Smooth muscle cell of the pulmonary artery (primary cell): ENCODE measurements at places on chromosomes 7 and 10. TPM values are rescaled to one million over a fixed set of nuclear protein-coding genes. Genes with fewer than 3 reads are reported as not detected.

The TRPV6 gene
- total RNA-seq: not detected in 2 replicates

The NANOS1 gene
- total RNA-seq: 0.99 and 1.5 TPM in 2 replicates

The CCDC7 gene
- 6.0 and 10.9 TPM in 2 replicates for total RNA-seq

The TUBAL3 gene
- total RNA-seq: not detected in 2 replicates

The OR2A12 gene
- not detected in 2 replicates for total RNA-seq

The GPR141 gene
- total RNA-seq: not detected in 2 replicates

The IQUB gene
- 0.63 and 0.85 TPM in 2 replicates for total RNA-seq

The LMOD2 gene
- total RNA-seq: not detected in 2 replicates

The C10orf62 gene
- 0.13 TPM in 1 of 2 replicates, not detected in the other for total RNA-seq

The YAE1 gene
- total RNA-seq: 18.2 and 21.5 TPM in 2 replicates

The FBXL13 gene
- total RNA-seq: 1.4 and 2.0 TPM in 2 replicates

The KCNMA1 gene
- 71.3 and 116 TPM in 2 replicates for total RNA-seq

The NXPH1 gene
- total RNA-seq: not detected in 2 replicates

The ADRA2A gene
- total RNA-seq: 0.20 and 2.0 TPM in 2 replicates

The NPC1L1 gene
- total RNA-seq: 0.07 and 0.13 TPM in 2 replicates

The ITPRID1 gene
- total RNA-seq: not detected in 2 replicates

The GNAI1 gene
- 25.0 and 52.2 TPM in 2 replicates for total RNA-seq

The PRSS37 gene
- not detected in 2 replicates for total RNA-seq

The EPHB4 gene
- total RNA-seq: 50.6 and 74.9 TPM in 2 replicates

The CDC14C gene
- not detected in 2 replicates for total RNA-seq

The CPEB3 gene
- total RNA-seq: 1.1 and 1.3 TPM in 2 replicates

The H2BK1 gene
- not detected in 2 replicates for total RNA-seq

The INHBA gene
- 67.4 and 92.3 TPM in 2 replicates for total RNA-seq

The CALCR gene
- total RNA-seq: not detected in 2 replicates

The TET1 gene
- 1.8 and 5.2 TPM in 2 replicates for total RNA-seq

The SPDYE6 gene
- not detected in 2 replicates for total RNA-seq

The APBB1IP gene
- total RNA-seq: 0.13 and 0.26 TPM in 2 replicates

The ZNF853 gene
- 0.78 and 0.99 TPM in 2 replicates for total RNA-seq

The ELFN1 gene
- total RNA-seq: 0.07 TPM in 1 of 2 replicates, not detected in the other

The BMI1 gene
- total RNA-seq: 52.6 and 72.2 TPM in 2 replicates

The PLCE1 gene
- 1.8 and 2.5 TPM in 2 replicates for total RNA-seq

The ZPBP gene
- not detected in 2 replicates for total RNA-seq

The ALOX5 gene
- not detected in 2 replicates for total RNA-seq

The PIP gene
- total RNA-seq: not detected in 2 replicates

The FAM24B gene
- 2.2 and 2.7 TPM in 2 replicates for total RNA-seq

The SLC13A1 gene
- total RNA-seq: not detected in 2 replicates
